Vagina (tissue), 2 donors: ENCODE measurements at places on chromosomes 5 and 9. TPM values are rescaled to one million over a fixed set of nuclear protein-coding genes. Genes with fewer than 3 reads are reported as not detected.

DNA sequence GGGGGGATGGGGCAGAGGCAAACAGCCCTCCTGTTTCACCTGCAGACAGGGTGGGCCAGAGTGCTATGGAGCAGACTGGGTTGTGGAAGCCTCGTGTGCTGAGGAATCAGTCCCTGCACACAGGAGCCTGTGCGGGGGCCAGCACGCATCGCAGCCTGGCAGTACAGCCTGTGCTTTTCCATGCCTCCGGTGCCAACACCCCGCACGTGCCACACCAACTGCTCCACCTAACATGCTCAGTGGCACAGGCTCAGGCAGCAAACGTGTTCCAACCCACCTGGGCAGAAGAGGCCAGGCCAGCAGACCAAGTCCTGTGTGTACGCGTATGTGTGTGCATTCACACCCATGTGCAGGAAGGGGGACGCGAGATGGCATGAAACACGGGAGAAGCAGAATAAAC, 37.4 kb upstream of the FBXW11 start:
- DNase-seq: no peak

PCDHB3 gene
- total RNA-seq: 2.0 TPM

- DNase-seq: no peak
These were observed 482.6 kb downstream of the PTPRD start for GRCh38 chr9:10130061-10130675.

DNA sequence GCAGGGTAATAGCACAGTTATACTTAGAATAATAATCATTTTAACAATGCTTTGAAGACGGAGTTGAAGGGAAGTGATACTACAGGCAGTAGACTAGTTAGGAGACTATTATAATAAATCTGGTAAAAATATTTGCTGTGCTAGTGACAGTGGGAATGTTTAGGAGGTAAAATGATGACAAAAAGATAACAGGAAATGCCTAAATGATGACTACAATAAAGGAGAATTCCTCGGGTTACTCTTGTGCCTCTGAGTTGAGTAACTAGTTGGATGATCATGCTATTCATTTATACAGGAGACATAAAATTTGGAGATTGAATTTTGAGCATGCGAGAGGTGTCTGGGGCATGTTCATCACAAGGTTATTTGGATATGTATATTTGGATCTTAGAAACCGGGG, 32.2 kb upstream of the PAM start:
- no peak for DNase-seq

SLC45A2 gene
- not detected for total RNA-seq

CARD19 gene
- 63.3 TPM for total RNA-seq

DEPDC1B gene
- 0.74 TPM for total RNA-seq

DNA sequence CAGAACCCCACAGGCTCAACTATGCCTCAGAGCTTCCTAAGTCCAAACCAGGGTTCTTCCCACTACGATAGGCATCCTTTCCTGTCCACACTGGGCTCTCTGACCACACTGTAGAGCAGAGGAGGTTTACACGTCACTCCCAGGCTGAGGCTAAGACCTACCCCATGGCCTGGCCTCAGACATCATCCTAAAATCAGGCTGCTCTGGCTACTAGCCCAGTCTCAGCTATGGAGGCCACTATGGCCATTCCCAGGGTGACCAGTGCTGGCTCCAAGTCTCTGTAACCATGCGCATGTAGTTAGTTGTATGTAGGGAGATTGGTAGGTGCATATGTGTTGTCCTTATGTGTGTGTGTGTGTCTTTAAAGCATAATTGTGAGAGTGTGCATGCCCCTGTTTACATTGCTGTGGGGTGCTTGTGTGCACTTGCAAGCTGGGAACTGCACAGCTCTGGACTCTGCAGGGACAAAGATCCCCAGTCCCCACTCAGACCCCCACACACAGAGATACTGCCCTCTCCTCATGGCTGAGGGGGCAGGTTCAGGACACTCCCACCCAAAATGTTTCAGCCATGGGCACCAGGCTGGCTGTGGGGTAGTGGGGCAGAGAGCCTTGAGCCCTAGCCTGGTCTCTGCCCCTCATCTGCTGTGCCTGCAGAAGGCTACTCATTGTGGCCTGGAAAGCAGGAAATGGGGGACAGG, 12.3 kb downstream of the PDLIM4 start:
- DNase-seq: no peak

GRCh38 chr5:145340099-145340498, 495.0 kb downstream of the PRELID2 start:
- DNase-seq: no peak

LHX3 gene
- not detected for total RNA-seq

- no peak for DNase-seq
These were observed 60.5 kb downstream of the SIL1 start for GRCh38 chr5:139137697-139138096.

SLC6A7 gene
- 0.25 TPM for total RNA-seq

ZDHHC21 gene
- total RNA-seq: 10.3 TPM

DNA sequence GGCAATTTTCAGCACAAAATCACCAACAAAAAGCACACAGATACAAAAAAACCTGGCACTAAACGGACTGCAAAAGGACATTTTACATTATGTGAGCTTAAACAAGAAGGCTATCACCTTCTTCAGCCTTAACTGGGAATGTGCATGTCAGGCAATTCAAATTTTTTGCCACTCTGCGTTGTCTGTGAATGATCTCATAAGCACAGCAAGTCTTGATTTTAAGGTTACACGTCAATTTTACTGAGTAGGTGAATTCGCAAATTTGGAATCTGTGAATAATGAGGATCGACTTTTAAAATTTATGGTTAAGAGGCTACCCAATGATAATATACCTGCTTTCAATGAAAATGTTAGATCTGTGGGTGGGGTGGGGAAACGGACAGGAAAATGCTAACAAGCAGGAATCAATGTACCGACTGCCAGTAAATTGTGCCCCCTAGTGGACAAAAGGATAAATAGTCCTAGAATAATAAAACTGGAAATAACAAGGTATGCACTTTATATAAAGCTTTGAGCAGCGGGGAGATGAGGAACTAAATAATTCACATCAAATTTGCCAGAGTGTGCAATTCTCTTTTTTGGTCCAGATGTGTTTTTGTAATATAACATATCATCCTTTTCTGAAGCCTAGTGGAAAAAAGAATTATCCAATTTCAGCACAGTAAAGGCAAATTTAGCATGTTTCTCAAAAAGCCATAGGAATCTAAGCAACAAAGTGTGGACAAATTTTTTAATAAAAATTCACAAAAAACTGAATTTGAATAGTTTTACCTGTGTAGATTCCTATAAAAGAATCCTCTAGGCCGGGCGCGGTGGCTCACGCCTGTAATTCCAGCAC, 20.5 kb downstream of the EQTN start:
- no peak for DNase-seq

MARVELD2 gene
- total RNA-seq: 6.4 TPM

PCDHGC4 gene
- total RNA-seq: 4.9 TPM

DNA sequence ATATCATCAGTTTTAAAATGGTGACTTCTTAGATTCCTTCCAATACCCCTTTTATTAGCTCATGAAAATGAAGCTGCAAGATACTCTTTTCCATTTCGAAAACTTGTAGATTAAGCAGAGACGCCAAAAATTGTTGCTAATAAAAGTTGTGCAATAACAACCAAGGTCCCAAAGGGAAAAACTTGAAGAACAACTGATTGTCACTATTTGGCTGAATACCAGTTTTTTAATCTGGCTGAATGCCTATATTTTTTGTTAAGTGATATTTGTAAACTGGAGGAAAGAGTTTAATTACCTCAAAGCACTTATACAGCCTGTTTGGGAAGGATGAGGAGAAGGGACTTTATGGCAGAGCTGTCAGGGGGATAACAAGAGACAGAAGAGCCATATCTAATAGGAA, 14.6 kb downstream of the C5orf58 start:
- DNase-seq: no peak

GRCh38 chr9:136526625-136527066, 19.2 kb downstream of the NOTCH1 start:
- no peak for DNase-seq

DNA sequence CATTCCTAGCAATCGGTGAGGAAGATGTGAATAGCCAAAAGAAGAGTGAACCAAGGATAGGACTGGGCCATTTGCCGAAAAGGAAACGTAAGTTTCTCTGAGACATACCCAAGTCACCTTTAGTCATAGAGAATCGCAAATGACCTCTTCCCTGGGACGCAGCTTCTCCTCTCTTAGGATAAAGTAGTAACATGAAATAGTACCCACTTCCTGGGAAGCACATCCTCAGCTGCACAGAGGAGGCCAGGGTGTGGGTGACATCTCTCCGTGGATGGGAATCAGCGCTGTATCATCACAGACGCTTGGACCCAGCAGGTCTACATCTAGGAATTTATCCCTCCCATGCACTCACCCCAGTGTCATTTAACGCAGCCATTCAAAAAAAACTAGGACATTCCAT, 120.9 kb upstream of the PHYKPL start:
- no peak for DNase-seq

- DNase-seq: no peak
These were observed 18.4 kb downstream of the NDUFS4 start for GRCh38 chr5:53578854-53579253.

NTNG2 gene
- total RNA-seq: 0.98 TPM

DNA sequence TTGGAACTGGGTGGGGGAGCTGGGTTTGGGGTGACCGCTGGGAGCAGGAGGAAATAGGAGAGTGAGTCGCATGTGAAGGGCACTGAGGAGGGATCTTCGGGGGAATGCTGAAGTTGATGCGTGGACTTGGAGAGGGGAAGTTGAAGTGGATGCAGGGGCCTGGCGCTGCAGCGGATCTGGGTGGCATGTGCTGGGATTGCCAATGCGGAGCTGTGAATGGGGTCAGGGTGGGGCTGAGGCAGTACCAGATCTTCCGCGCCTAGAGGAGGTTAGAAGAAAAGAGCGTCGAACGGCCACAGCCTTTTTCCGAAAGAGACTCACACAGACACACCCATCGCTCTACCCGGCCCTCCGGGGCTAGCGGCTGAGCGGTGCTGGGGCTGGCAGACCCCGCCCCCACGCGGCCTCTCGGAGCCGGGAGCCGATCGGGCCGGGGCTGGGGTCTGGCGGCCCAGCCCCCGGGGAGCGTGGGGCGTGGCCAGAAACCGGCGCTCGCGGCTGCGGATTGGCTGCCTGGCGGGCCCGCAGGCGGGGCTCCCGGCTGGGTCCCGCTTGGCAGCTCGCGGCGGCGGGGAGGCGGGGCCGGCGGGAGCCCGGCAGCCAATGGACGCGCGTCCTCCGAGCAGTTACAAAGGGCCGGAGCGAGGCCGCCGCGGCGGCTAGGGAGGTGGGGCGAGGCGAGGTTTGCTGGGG, at the start of gene TGFBR1:
TSS of gene TGFBR1 (plus strand) at position 655 of the 693 bp plus-strand sequence. CDS start 93 bp downstream, outside the sequence.
- no peak for DNase-seq

- no peak for DNase-seq
These were observed 897 bp downstream of the AHRR start for GRCh38 chr5:322281-322941.

GRCh38 chr5:140870221-140871201, 1.8 kb downstream of the PCDHA11 start:
- no peak for DNase-seq

- DNase-seq: no peak
These were observed 51.2 kb upstream of the ZNF608 start for GRCh38 chr5:124797665-124798087.

GRCh38 chr9:116166713-116167112, 13.1 kb downstream of the PAPPA start:
- DNase-seq: no peak

GRCh38 chr5:180331647-180331950, 21.5 kb downstream of the GFPT2 start:
- no peak for DNase-seq

- DNase-seq: no peak
These were observed 52.9 kb upstream of the APC start for GRCh38 chr5:112684737-112685136.

DNA sequence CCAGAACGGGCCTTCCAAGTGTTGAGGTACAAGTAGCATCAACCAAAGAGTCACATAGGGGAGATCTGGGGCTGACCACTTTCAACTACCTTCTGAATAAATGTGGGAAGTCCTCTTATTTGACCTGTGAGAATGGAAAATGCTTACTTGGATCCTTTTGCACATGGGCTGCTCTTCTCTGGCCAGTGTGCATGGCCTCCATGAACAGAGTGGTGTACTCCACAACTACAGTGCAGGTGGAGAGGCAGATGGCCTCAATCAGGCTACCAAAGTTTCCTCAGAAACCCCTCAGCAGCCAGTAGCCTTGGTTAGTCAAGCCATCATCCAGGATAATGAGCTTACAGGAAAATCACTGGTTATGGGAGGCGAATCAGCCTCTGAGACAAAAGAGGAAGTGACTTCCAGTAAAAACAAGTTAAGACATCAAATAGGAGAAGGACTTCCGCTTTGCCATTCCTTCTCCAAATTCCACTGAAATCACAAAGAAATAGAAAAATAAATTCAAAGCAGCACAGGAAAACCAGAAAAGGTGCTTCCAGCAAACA, 18.3 kb upstream of the FCHO2 start:
- DNase-seq: no peak

DNA sequence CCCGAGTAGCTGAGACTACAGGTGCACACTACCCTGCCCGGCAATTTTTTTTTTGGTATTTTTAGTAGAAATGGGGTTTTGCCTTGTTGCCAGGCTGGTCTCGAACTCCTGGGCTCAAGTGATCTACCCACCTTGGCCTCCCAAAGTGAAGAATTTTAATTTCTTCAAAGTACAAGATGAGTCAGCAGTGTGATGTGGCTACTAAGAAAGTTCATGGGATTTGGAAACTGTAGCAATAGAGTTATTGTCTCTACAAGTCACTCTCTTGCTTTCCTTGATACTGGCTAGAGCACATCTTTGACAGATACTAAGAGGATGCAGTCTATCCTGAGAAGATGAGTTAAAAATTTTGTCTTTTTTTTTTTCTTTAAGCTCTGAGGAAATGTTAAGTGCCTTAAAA, 1.6 kb downstream of the CREB3 start:
- DNase-seq: no peak

GRCh38 chr9:96460882-96461281, 10.9 kb downstream of the HABP4 start:
- DNase-seq: no peak

GRCh38 chr9:131522257-131523085, 8.6 kb downstream of the UCK1 start:
- no peak for DNase-seq

DNA sequence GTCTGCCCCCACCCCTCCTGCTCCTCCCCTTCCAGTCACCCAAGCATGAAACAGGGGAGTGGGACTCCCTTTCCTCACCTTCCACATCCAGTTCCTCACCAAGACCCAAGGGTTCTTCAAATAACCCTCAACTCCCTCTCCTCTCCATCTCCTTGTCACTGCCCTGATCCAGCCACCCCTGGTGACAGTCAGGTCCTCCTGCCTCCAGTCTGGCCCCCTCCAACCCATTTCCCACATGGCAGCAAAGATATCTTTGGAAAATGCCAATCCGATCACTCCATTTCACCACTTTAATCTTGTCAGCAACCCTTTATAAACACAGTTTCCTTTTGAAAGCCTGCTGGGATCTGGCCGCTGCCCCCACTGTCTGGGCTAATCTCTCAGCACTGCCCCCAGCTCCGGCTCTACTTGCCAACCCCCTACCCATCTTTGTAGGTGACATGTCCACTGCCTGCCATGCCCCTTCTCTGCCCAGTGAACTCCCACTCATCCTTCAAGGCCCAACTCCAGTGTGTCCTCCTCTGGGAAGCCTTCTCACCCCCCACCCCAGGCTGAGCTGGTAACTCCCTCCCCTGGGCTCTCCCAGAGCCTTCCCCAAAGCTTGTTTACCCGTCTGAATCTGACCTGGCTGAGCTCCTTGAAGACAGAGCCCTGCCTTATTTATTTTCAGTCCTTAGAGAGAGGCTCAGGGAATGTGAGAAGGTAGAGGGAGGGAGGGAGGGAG, 781 bp upstream of the MYOZ3 start:
- DNase-seq: no peak
